Heart right ventricle (tissue), 16 donors: ENCODE measurements at places on chromosomes 11 and 22. TPM values are rescaled to one million over a fixed set of nuclear protein-coding genes. Genes with fewer than 3 reads are reported as not detected.
A peak's percentile ranks its signal among the peaks of the same experiment; 100 is the strongest.

GRCh38 chr22:46592390-46592872 is 27.8 kb upstream of the GRAMD4 start:
- peak overlapping the region; percentile 32 for H3K4me3 ChIP-seq
- H3K27ac ChIP-seq, result peak overlapping the region; percentile 7
- peaks cover 64% of the 10 kb centered on the region for H3K4me1 ChIP-seq
- H3K27me3 ChIP-seq, result no peaks in the 10 kb centered on the region
- H3K36me3 ChIP-seq, result no peaks in the 10 kb centered on the region

DNA sequence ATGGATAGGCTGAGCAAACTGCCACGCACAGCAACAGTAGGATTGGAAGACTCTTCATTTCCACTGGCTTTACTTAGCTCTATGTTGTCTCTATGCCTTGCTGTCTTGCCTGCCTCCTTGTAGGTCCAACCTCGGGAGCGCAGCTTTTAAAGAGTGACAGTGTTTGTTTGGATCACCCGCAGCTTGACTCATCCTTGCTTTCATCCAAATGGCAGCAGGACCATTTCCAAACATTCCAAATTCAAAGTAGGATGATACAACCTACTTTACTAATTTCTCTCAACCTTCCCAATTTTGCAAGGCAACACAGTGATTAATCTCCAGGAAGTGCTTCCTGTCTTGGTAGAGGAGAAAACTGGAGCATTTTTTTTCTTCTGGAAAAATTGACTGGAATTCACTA is at the start of gene MMP3:
MMP3 (minus strand) TSS at position 121 of the 400 bp plus-strand sequence; CDS start at position 58, 63 bp downstream.
- H3K27me3 ChIP-seq, result no peaks in the 10 kb centered on the region

Gene GLYAT
- total RNA-seq, result not detected

Gene PLEKHB1
- 15.2 TPM for total RNA-seq

Gene OR51B5
- not detected for total RNA-seq

Gene MMP1
- total RNA-seq, result not detected

Gene TRIM5
- 9.5 TPM for total RNA-seq

DNA sequence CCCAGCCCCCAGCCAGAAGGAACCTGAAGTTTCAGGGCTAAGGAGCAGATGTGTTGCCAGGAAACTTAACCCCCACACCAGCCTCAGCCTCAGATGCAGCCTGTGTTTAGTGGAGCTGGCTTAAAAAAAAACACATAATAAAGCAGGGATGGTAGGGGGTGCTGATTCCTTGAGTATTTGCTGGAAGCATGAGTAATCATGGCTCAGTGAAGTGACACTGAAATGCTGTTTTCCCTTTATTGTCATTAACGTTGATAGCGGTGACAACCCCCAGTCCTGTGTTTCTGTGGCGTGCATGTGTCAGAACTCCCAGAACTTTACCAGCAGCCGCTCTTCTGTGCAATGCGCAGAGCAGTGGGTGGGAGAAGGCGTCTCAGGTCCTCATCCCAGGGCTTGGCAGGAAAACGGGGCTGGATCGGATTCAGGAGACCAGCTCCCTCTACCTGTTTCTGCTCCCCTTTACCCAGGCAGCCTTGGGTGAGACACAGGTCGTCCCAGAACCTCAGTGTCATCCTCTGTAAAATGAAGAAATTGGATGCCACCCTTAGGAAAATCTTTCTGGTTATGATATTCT is 1282.1 kb downstream of the TBC1D22A start:
- no peaks in the 10 kb centered on the region for H3K27me3 ChIP-seq
- no peaks in the 10 kb centered on the region for H3K36me3 ChIP-seq
- no peak overlapping the region for H3K27ac ChIP-seq
- no peak for DNase-seq
- H3K4me3 ChIP-seq, result no peak overlapping the region

Gene TOMT
- total RNA-seq, result not detected

Gene MS4A15
- not detected for total RNA-seq

DNA sequence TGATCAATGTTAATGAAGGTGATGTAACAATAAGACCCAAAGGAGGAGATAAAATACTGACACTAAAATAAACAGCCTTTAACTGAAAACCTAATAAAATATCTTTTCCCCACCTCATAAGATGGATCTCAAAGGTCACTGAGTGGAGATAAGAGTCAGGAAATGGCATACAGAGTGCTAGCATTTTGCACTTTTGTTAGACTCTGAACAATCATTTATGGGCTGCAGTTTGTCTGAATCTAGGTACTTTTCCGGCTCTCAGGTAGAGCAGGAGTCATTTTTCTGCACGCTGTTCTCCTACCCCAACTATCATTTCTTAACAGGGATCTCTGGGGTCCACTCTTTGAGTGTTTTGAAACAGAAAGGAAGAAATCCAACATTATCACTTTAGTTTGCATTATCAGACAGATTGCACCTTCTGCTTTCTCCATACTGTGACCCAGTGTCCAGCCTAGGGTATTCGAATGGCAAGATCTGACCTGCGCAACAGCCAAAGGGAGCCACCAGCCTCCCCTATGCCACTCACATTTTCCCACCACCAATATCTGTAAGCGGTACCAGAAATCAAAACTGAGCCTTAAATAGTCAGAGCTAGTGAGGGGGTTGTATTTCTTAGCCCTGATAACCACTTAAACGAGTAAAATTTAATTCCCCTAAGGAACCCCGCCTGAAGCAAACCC is 863 bp downstream of the SIAE start:
- H3K4me1 ChIP-seq, result peaks cover 22% of the 10 kb centered on the region
- peak overlapping the region; percentile 65 for H3K4me3 ChIP-seq

DNA sequence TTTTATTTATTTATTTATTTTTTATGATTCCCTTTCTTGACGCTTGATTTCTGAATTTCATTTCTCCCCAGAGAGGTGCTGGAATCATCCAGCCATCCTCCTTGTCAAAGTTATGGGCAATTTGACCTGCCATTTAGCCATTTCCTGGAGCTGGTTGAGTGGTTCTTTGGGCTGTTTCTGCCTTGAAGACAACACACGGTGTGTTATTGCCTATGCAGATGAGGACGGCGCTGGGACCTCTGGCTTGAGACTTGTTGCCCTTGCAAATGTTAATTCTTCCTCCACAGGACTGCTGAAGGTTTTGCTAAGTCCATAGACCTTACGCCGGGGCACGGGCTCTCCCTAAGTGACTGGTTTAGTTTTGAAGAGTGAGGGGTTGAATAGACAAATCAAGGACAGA is 147.9 kb upstream of the PLET1 start:
- DNase-seq, result no peak
- no peaks in the 10 kb centered on the region for H3K36me3 ChIP-seq
- no peaks in the 10 kb centered on the region for H3K4me1 ChIP-seq
- no peak overlapping the region for H3K4me3 ChIP-seq
- H3K27me3 ChIP-seq, result no peaks in the 10 kb centered on the region

DNA sequence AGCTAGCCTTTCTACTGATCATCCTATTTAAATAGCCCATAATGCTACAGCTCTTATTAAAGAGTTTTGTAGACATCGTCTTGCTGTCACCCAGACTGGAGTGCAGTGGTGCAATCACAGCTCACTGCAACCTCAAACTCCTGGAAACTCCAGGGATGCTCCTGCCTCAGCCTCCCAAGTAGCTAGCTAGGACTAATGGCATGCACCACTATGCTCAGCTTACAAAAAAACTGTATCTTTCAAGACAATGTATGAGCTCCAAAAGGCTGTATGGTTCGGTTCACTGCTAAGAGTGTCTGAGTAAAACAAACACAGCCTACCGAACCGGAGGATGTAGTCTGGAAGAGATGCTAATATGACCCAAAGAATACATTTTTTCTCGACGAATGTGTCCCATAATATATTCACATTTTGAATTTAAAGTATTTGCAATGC is 2.6 kb downstream of the TAF1D start:
- H3K27ac ChIP-seq, result no peak overlapping the region
- no peaks in the 10 kb centered on the region for H3K27me3 ChIP-seq
- peaks cover under 1% of the 10 kb centered on the region for H3K36me3 ChIP-seq
- no peak for DNase-seq
- peak overlapping the region; percentile 6 for H3K4me3 ChIP-seq

DNA sequence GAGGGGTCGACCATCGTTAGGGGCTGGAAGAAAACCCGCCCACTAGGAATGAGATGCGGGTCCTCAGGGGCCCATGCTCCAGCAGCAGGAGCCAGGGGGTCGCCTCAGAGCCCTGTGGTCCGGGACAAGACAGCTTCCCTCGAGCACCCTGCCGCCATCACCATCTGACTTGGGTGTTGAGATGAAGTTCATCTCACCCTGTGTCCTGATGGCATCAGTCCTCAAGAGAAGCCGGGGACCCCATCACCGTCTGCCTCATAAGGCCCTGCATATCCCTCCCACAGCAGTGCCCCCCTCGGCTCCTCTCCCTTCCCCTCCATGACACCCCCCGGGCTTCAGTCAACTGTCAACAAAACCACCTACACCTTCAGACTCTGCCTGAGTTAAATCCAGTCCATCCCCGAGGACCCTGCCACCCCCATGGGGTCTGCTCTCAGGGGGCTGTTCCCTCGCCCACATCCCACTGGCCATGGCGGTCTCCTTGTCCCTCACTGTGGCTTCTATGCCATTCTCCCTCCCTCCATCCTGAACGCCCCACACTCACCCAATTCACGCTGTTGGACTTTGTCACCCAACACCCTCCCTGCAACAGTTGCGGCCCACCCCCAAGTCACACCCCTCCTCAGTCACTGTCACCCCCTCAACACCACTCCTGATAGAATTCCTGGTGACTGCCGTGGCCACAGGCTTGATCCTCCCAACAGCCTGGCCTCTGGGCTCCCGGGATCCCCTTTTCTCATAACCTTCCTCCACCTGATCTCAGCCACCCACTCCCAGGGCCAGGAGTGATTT is 87.7 kb upstream of the RTL6 start:
- no peak overlapping the region for H3K27ac ChIP-seq
- no peaks in the 10 kb centered on the region for H3K36me3 ChIP-seq
- DNase-seq, result no peak
- H3K4me1 ChIP-seq, result no peaks in the 10 kb centered on the region
- no peak overlapping the region for H3K4me3 ChIP-seq
- peaks cover 8% of the 10 kb centered on the region for H3K27me3 ChIP-seq

GRCh38 chr11:93921695-93922468 is 71.5 kb upstream of the VSTM5 start:
- H3K27me3 ChIP-seq, result peaks cover 8% of the 10 kb centered on the region
- no peak for DNase-seq
- no peaks in the 10 kb centered on the region for H3K36me3 ChIP-seq
- H3K4me3 ChIP-seq, result no peak overlapping the region
- H3K4me1 ChIP-seq, result no peaks in the 10 kb centered on the region

DNA sequence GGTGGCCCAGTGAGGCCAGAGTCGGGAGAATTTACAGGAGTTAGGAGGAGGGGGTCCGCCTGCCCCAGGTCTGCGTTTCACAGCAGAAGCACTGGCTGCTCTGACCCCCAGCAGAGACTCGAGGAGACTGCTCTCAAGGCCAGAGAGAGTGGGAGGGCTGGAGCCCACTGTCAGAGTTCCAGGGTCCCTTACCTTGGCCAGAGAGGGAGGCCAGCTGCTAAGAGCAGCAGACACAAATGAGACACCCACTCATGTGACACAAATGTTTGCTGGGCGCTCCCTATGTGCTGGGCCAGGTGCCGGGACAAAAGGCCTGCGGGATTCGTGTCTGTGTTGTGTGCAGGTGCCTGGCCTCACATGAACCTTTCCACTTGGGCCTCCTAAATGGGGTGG is 2.8 kb upstream of the TNFRSF13C start:
- H3K4me1 ChIP-seq, result no peaks in the 10 kb centered on the region
- no peak overlapping the region for H3K27ac ChIP-seq
- no peak overlapping the region for H3K4me3 ChIP-seq
- peaks cover 18% of the 10 kb centered on the region for H3K27me3 ChIP-seq

- no peak overlapping the region for H3K4me3 ChIP-seq
- no peak for DNase-seq
- H3K36me3 ChIP-seq, result no peaks in the 10 kb centered on the region
- no peak overlapping the region for H3K27ac ChIP-seq
- no peaks in the 10 kb centered on the region for H3K27me3 ChIP-seq
Observed at GRCh38 chr11:9222654-9223053, 42.5 kb downstream of the DENND5A start.

Gene IRF7
- total RNA-seq, result 17.5 TPM

- H3K4me3 ChIP-seq, result no peak overlapping the region
- peaks cover 4% of the 10 kb centered on the region for H3K4me1 ChIP-seq
- no peaks in the 10 kb centered on the region for H3K27me3 ChIP-seq
- DNase-seq, result no peak
- no peaks in the 10 kb centered on the region for H3K36me3 ChIP-seq
- no peak overlapping the region for H3K27ac ChIP-seq
Observed at GRCh38 chr11:122509091-122509490, 146.4 kb upstream of the UBASH3B start.

Gene ANO9
- total RNA-seq, result 0.26 TPM

Gene CXCR5
- total RNA-seq, result not detected
